Stomach (tissue), 19 donors: ENCODE measurements at places on chromosomes 6 and 20. TPM values are rescaled to one million over a fixed set of nuclear protein-coding genes. Genes with fewer than 3 reads are reported as not detected.

- H3K27me3 ChIP-seq, result no peaks in the 10 kb centered on the region
- peaks cover 100% of the 10 kb centered on the region for H3K36me3 ChIP-seq
- no peak overlapping the region for H3K4me3 ChIP-seq
Measured at GRCh38 chr20:34091637-34092200, 20.3 kb downstream of the EIF2S2 start.

DNA sequence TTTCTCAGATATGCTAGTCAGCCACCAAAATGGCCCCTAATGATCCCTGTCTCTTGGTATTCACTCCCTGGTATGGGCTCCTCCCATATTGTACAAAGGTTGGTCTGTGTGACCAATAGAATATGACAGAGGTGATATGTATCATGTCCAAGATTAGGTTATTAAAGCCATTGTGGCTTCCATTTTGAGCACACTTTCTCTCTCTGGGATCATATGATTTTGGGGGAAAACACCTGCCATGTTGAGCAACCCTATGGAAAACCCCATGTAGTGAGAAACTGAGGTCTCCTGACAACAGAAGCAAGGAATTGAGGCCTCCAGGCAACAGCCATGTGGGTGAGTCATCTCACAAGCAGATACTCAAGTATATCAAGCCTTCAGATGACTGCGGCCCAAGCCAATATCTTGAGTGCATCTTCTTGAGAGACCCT lies 7.1 kb upstream of the ZNF318 start:
- no peaks in the 10 kb centered on the region for H3K27me3 ChIP-seq
- H3K27ac ChIP-seq, result no peak overlapping the region
- no peaks in the 10 kb centered on the region for H3K4me1 ChIP-seq
- H3K36me3 ChIP-seq, result no peaks in the 10 kb centered on the region
- no peak overlapping the region for H3K4me3 ChIP-seq
- no peak for DNase-seq

- no peak for DNase-seq
- no peaks in the 10 kb centered on the region for H3K4me1 ChIP-seq
- no peaks in the 10 kb centered on the region for H3K27me3 ChIP-seq
- H3K4me3 ChIP-seq, result peak overlapping the region; percentile 53
- H3K27ac ChIP-seq, result peak overlapping the region; percentile 94
Measured at GRCh38 chr6:29976253-29976587, 33.9 kb downstream of the HLA-A start.

DNA sequence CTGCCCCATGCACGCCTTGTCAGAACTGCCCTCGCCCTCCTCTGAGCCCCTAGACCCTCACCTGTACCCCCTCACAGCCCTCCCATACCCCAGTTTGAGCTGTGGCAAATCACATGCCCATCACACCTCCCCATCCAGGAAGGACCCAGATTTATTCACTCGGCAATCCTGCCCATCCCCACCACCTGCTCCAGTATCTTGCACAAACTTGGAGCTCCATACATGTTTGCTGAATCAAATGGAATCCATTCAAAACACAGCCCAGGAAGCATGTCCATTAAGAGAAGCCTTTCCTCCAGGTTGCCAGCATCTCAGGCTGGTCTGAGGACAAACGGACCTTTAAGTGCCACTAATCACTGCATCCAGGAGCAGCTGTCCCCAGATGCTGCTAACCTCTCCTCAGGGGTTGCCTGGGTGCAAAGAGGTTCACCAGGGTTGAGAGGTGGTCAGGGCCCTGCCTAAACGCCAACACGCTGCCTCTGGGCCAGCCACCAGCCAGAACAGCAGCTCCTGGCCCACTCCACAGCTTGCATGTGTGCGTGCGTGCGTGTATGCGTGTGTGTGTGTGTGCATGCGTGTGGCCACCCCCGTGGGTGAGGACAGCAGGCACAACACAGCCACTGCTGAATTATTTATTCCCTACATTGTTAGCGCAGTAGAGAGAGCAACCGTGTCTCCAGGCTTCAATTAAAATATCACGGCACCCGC lies 31.0 kb downstream of the GRM4 start:
- DNase-seq, result no peak
- H3K4me1 ChIP-seq, result no peaks in the 10 kb centered on the region
- no peak overlapping the region for H3K4me3 ChIP-seq
- H3K27me3 ChIP-seq, result peaks cover 75% of the 10 kb centered on the region

CPXM1 gene
- not detected for total RNA-seq

FILIP1 gene
- total RNA-seq, result 8.8 TPM

CALHM5 gene
- 1.6 TPM for total RNA-seq
